Progenitor cell of endocrine pancreas (in vitro differentiated cells): ENCODE measurements at places on chromosomes 12 and 14. TPM values are rescaled to one million over a fixed set of nuclear protein-coding genes. Genes with fewer than 3 reads are reported as not detected.

DNA sequence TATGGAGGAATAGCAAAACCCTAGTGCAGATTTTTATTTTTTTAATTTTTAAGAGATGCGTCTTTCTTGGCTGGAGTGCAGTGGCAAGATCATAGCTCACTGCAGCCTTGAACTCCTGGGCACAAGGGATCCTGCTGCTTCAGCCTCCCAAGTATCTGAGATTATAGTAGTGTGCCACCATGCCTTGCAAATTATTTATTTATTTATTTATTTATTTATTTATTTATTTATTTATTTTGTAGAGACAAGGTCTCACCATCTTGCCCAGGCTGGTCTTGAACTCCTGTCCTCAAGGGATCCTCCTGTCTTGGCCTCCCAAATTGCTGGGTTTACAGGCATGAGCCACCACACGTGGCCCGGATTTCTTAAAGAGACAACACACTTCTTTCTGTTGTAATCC lies 1158.8 kb downstream of the AACS start:
- no peak for DNase-seq

- no peak for DNase-seq
Observed at GRCh38 chr14:20848316-20848954, 42.8 kb upstream of the RNASE3 start.

DNA sequence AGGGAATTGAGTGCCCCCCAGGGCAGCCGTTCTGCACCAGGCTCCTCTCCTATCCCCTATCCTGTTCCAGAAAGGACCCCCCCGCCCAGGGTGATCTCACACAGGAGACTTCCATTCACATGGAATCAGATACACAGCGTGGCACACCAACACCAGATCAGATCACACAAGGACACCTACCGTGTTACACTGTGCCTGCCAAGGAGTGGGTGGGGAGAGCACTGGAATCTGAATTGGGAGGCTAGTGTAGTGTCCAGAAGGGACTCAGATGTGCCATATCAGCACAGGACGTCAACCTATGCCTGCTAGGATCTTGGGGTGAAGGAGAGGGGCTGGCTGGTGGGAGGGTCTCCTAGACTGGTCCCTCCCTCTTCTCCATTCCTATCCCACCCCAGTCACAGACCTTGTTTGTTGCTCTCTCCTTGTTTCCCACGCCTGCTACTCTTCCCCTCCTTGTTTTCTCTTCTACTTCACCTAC lies 2.3 kb downstream of the PTMS start:
- DNase-seq, result no peak

DNA sequence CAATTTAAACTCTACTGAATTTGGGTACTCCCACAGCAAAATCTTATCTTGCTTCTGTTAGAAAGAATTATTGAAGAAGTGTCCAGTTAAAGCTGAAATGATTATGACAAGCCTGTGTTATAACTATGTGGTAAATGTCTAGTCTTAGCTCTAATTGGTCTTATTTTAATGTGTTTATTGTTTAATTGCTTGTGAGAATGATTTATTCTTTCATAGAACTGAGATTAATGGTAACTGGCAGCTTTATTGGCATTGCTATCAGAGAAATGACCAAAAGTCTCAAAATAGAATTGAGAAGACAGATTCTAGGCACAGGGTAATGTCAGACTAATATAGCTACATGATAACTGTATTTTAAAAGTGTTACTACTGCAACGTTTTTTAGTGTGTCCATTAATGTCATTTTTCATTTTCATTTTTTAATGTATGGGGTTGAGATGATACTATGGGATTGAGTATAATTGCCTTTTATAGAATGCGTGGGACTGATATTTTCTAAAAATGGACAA lies 458.7 kb downstream of the AEBP2 start:
- no peak for DNase-seq

GRCh38 chr12:52238207-52238840 lies 5.3 kb downstream of the KRT7 start:
- DNase-seq, result no peak

DNA sequence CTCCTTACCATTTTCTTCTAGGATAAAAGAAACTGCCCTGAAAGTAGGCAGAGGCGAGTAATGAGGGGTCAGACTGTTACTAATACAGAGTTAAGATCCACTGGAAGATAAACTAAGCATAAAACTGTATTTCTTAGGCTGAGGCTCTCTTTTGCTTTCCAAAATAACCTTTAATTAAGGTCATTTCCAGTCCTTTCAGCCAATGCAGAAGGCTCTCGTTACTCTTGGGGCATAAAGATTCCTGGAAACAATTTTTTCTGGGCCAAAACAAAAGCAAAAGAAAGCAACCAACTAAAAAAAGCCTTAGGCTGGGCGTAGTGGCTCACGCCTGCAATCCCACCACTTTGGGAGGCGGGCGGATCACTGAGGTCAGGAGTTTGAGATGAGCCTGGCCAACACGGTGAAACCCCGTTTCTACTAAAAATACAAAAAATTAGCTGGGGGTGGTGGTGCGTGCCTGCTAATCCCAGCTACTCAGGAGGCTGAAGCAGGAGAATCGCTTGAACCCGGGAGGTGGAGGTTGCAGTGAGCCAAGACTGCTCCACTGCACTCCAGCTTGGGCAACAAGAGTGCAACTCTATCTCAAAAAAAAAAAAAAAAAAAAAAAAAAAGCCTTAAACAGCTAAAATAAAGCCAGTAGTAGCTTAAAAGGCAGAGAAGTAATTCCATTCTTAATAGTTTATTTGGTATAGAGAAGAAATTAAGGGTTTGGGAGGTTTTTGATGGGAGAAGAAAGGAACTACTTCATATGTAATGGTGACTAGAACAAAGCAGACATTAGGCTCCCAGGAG lies 68.9 kb upstream of the STAC3 start:
- no peak for DNase-seq

GRCh38 chr12:117111386-117111785 lies 12.2 kb upstream of the TESC start:
- DNase-seq, result no peak

DNA sequence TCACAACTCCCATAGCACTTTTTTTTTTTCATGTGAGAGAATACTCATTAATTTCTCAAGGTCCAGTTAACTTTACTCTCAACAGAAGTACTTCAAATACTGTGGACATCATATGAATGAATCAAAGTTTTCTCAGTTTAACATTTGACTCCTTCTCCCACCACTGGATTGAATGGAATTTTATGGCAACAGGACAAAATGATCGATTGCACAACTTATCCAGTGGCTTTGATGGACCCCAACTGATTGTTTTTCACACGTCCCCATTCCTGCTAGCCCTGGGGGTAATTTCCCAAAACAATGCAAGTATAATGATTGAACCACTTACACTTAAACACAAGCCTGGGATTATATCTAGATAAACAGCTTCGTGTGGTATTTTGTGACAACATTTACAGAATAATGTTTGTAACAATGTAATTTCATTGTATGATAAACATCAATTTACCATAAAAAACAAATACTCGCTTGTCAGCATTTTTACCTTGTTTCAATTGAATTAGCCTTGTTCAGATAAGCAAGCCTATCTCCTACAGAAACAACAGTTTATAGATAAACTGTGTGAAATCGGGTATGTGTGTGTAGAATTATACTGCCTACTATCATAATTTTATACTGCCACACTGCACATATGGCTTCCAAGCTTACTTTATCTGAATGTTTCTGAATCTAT lies 60.9 kb downstream of the SOX5 start:
- DNase-seq, result no peak

- no peak for DNase-seq
Observed at GRCh38 chr12:23139026-23139425, 514.1 kb downstream of the ETNK1 start.

- no peak for DNase-seq
Observed at GRCh38 chr12:58099476-58099875, 158.1 kb downstream of the ATP23 start.

GRCh38 chr12:7460375-7461259 lies 16.7 kb upstream of the CD163L1 start:
- DNase-seq, result peak; percentile 62

- DNase-seq, result peak; percentile 74
Observed at GRCh38 chr14:103091041-103091882, 3.3 kb upstream of the EXOC3L4 start.

- no peak for DNase-seq
Observed at GRCh38 chr12:46354111-46354801, 18.3 kb downstream of the SLC38A2 start.

DNA sequence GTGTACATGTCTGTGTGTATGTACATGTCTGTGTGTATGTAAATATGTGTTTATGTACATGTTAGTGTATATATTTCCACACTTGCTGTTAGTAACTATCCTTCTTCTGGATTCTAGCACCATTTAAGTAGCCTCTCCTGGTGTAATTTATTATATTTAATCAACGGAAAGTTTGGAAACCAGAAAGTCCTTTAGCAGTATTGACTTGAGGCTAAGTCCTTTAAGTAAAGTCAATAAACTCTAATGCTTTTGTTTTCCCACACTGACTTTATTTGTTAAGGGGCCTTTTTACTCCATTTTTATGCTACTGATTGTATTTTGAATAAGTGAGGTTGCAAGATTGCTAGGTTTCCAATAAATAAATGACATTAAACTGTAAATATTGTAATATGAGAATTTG lies 876.4 kb upstream of the SEL1L start:
- no peak for DNase-seq

- no peak for DNase-seq
Observed at GRCh38 chr12:18290386-18290785, 29.1 kb downstream of the PIK3C2G start.

DNA sequence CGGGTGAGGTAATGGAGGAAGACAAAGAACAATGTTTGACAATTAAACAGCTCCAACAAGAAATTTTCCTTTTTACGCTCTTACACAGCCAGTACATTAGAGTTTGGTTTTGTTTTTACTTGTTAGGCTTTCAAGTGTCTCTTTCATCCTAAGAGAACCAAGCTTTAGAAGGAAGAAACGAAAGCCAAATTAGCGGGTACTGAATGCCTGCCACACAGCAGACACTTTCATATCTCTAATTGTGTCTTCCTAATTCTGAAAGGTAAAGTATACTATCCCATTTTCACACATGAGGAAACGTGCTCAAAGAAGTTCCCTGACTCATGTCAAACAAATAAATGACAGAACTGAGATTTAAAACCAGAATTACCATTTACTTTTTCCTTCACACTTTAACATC lies 65.0 kb downstream of the CDK17 start:
- no peak for DNase-seq

GRCh38 chr14:50045837-50046236 lies 70.5 kb downstream of the VCPKMT start:
- DNase-seq, result no peak

DNA sequence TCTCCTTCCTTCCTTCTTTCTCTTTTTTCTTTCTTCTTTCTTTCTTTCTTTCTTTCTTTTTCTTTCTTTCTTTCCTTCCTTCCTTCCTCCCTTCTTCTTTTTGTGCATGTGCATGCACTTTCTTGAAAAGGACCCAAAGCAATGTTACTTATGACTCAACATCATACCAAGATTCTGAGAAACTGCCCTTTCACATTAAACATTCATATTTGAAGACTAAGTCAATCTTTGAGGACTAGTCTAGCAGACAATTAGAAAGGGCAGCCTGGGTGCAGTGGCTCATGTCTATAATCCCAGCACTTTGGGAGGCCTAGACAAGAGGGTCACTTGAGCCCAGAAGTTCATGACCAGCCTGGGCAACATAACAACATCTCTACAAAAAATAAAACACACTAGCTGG lies 212.8 kb upstream of the KITLG start:
- no peak for DNase-seq

GRCh38 chr14:52427460-52427859 lies 113.3 kb downstream of the PTGER2 start:
- DNase-seq, result no peak

DNA sequence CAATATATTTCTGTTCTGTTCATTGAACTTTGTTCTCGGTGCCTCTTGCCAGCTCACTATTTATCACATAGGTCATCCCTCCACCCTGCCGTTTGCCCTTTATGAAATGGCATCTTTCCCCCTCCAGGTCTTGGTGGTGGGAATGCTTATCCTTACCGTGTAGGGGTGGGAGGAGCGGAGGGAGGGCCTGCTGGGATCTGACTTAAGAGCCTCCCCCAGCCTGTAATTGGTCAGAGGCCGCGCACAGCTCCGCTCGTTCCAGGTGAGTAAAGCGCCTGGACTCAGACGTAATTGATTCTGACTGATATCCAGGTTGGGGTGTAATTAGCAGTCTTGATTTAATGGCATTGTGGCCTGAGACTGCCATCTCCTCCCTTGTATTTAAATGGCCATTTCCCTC lies 185.3 kb downstream of the TSPAN9 start:
- DNase-seq, result no peak

DNA sequence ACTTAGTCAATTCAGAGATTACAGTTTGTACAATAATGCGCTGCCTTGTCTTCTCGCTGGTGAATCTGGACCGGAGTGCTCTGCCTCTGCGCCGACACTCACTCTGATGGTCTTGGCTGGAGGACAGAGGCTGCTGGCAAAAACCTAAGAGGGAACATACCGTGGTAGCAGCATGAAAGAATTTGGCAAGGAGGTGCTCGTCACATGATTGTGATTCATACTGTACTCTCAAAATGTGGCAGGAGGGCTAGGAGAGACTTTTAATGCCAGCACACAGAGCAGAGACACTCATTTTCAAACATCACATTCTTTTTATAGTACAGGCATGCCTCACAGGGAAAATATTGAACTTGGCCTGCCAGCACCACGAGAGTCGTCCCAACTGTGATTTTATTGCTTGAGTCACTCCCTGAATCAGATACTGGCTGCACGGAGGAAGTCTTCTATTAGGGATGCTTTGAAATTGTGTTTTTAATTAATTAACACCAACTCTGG lies 67.8 kb downstream of the HMGA2 start:
- DNase-seq, result no peak

DNA sequence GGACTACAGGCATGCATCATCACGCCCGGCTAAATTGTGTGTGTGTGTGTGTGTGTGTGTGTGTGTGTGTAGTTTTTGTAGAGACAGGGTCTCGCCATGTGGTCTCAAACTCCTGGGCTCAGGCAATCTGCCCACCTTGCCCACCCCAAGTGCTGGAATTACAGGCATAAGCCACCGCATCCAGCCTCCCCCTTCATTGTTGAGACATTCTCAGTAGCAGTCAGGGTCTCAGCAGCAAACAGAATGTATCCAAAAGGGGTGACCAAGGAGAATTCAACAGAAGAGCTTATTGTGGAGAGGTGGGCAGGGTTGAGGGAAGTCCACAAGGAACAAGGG lies 37.3 kb upstream of the PLEKHG6 start:
- DNase-seq, result no peak

GRCh38 chr12:48777501-48778400 lies 11.1 kb downstream of the ADCY6 start:
- DNase-seq, result no peak

- no peak for DNase-seq
Observed at GRCh38 chr12:115857160-115857920, 420.2 kb downstream of the MED13L start.

KCNJ8 gene
- 1.1 and 2.2 TPM in 2 replicates for total RNA-seq

MFAP5 gene
- not detected in 2 replicates for total RNA-seq

KCNMB4 gene
- 8.2 and 9.6 TPM in 2 replicates for total RNA-seq

PRPF39 gene
- 66.8 and 78.0 TPM in 2 replicates for total RNA-seq

VASH1 gene
- 37.1 and 43.2 TPM in 2 replicates for total RNA-seq

IKZF4 gene
- 20.6 and 21.0 TPM in 2 replicates for total RNA-seq

CLEC6A gene
- total RNA-seq, result not detected in 2 replicates

BTBD7 gene
- total RNA-seq, result 56.8 and 65.5 TPM in 2 replicates

LRIG3 gene
- 75.3 and 94.4 TPM in 2 replicates for total RNA-seq

COL2A1 gene
- 424 and 446 TPM in 2 replicates for total RNA-seq

CLSTN3 gene
- total RNA-seq, result 202 and 204 TPM in 2 replicates

HPD gene
- not detected in 2 replicates for total RNA-seq

PRB2 gene
- not detected in 2 replicates for total RNA-seq

TCL1B gene
- total RNA-seq, result not detected in 2 replicates
